ENCODE measurements at places on chromosomes 4 and X.

DNA sequence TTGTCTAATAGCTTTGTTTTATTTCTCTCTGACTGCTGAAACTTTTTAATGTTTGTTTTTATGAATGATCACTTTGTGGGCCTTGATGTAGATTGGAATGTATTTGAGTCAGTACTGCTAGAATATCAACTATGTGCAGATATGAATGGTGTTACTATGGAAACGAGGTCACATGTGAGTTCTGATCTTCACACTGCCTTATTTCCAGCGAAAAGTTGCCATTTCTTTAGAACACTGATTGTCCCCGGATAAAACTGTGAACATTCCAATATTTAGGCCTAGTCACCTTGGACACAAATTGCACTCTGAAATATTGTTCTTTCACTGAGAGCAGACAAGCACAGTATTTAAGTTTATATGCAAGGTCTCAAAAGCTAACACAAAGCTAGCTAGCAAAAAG lies 27.2 kb upstream of the MAGED1 start:
- no peak for DNase-seq

DNA sequence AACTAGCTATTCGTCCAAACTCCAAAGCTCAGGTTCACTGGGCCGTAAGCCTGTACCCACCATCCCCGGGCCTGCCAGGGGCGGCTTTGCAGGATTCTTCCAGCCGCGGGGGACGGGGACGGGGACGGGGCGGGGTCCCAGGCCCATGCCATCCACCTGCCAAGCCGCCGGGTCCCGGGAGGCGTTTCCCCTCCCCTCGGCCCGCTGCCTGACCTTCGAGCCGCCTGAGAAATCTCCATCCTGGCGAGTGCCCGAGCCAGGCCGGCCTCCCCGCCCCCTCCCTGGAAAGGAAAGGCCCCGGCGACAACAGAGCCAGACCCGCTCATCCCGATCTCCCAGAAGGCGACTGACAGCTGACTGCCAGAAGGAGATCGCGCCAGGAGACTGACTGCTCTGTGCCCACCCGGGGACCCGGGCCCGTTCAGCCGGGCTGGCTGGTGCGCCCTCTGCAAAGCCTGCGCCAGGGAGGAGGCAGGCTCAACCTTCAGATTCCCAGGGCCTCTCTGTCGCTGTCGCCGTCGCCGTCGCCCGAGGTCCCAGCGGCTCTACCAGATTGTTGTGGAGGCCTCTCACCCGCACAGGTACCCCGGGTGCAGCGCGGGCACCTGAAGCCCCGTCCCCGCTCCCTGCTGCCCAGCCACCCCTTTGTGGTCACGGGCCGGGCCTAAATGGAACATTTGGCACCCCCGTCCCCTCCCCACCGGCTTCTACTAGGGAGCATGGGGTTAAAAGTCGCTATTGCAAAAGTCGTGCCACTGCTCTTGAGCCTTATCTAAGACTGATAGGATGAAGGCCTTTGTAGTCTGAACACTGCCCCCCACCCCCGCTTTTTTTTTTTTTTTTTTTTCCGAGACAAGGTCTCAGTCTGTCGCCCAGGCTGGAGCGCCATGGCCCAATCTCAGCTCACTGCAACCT lies at the start of gene RGN:
TSS of gene RGN (plus strand) at position 315 of the 915 bp plus-strand sequence. CDS start 2,702 bp downstream, outside the sequence.
- DNase-seq = no peak

DNA sequence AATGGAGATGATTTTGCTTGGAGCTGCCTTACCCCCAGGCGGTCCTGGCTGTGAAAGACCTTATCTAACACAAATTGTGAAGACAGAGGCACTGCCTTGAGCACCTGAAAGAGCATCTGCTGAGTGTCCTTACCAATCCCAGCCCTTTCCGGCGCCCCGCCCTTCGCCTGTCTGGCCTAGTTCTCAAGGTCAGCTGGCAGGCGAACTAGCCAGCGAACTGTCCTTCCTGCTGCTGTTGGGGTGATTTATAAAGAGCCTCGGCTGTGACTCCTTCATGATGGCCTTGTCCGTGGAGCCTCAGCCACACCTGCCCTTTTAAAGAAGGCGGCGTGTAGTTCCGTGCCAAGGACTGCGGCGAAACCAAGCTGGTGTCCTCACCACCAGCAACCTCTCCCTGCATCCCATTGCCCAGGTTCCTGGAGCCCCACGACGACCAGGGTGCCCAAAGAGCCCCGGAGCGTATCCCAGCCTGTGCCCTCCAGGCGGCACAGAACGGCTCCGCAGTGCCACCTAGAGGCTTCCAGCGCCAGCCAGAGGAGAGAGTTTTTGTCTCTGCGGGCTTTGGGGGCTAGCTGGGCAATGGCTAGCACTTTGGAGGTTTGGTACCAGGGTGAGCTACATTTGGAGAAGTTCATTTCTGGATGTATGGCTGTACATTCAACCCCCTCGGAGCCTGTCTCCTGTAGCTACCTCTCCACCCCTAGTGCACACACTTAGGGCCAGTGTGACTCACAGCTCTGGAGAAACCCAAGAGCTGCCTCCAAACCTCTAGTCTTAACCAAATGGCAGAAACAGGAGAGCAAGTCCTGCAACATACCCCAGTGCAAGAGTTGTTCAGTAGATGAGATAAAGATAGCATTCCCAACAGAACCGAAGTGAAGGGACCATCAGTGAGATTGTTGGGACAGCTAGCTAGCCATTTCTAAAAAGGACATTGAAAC lies 36.8 kb upstream of the VMA21 start:
- peak; percentile 9 for DNase-seq

DNA sequence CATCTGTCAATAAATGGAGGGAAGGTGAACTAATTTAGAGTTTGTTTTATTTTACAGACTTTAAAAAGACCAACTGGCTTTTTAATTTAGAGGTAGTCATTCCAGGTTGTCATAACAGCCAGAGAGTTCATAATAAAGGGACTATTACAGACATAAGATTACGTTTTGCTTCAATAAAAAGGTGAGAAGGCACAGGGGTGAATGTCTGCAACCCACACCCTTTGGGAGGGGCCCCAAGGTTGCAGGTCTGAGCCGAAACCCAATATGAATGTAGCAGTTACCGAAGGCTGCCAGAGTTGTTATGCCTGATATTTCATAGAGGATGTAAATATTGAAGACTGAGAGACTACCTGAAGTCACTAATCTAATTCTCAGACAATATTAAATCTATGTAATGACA lies 329.7 kb upstream of the GALNT7 start:
- DNase-seq = no peak

GRCh38 chr4:82820689-82821088 lies 22.1 kb upstream of the SCD5 start:
- DNase-seq = no peak

DNA sequence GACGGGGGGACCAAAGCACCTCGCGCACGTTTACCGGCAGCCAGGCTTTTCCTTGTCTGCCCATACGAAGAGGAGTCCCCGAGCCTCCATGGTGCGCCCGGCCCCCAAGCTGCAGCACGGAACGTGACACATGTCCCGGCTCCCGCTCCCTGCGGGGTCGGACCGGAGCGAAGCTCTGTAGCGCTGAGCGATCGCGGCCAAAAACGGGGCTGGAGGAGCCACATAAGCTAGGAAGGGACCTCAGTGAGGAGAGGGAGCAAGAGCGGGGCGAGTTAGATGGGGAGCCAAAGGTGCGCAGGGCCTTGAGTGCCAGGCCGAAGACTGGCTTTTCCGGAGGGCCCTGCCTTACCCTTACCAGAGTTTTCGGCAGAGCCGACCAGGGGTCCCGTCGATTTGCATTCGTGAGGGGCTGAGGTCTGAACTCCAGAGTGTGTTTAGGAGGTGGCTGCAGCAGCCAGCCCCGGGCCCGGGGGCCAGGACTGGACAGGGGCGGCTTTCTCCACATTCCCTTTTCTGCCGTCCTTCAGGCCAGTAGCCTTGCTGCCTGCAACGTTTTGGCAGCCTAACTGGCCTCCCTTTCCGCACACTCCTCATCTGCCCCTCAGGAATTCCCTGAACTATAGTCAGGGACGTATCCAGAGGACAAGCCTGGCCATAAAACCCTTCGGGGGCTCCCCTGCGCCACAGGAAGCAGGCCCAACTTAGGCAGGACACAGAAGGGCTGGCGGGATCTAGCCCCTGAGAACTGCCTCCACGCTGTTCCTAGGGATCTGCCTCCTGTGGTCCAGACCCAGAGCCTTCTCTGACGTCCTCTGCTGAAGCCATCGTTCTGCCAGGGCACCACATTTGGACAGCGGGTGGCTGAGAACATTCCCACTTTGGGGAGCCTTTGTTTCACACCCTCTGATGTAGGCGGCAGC lies 689 bp downstream of the SSR4 start:
- no peak for DNase-seq

DNA sequence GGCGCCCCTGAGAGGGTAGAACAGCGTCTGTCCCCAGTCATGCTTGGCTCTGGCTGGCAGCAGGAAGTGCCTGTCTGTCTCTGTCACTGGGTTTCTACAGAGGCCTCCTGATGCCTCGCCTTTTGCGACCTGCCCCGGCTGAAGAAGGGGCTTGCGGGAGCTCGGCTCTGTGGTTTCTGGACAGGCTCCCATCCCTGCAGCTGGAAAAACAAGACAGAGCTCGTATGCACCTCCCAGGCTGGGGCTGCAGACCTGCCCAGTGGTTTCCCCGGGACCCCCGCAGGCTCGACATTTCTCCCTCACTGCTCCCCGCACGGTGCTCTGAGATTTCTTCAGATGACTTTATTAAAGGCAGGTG lies 57.0 kb upstream of the SORCS2 start:
- no peak for DNase-seq
